T-helper 2 cell treated with Interferon-gamma antibody and Interleukin-4, amounts not matched to agents 100 ng/mL and 5 ng/mL, for 36 hours (primary cell): ENCODE measurements at places on chromosomes 1 and 21. TPM values are rescaled to one million over a fixed set of nuclear protein-coding genes. Genes with fewer than 3 reads are reported as not detected.

Gene TMPRSS3
- 3.9 and 5.3 TPM in 2 replicates for total RNA-seq

Gene HSPA6
- total RNA-seq, result 3.7 and 4.0 TPM in 2 replicates

Gene LCE7A
- total RNA-seq, result not detected in 2 replicates

Gene KISS1
- total RNA-seq, result not detected in 2 replicates

Gene CRNN
- total RNA-seq, result not detected in 2 replicates

Gene CELA3A
- total RNA-seq, result not detected in 2 replicates

Gene CYP2J2
- total RNA-seq, result 1.0 and 1.1 TPM in 2 replicates

Gene MROH9
- total RNA-seq, result not detected in 2 replicates

Gene ARHGAP29
- total RNA-seq, result not detected in 2 replicates

Gene ADORA3
- total RNA-seq, result 0.57 and 0.59 TPM in 2 replicates

Gene TEKT2
- total RNA-seq, result not detected in 2 replicates

Gene WNT3A
- not detected in 2 replicates for total RNA-seq

Gene VSIG8
- total RNA-seq, result not detected in 2 replicates

Gene KRTAP21-2
- not detected in 2 replicates for total RNA-seq

Gene NDUFS5
- 134 and 140 TPM in 2 replicates for total RNA-seq

Gene ATP1A4
- total RNA-seq, result not detected in 2 replicates

Gene F5
- 8.2 and 9.1 TPM in 2 replicates for total RNA-seq

Gene LCK
- 413 and 422 TPM in 2 replicates for total RNA-seq

Gene SMPDL3B
- 0.41 and 0.64 TPM in 2 replicates for total RNA-seq

Gene TRIM67
- total RNA-seq, result not detected in 2 replicates

Gene LYPD8
- total RNA-seq, result not detected in 2 replicates

Gene OR2C3
- 0.02 TPM in 1 of 2 replicates, not detected in the other for total RNA-seq

Gene FAM163A
- not detected in 2 replicates for total RNA-seq

Gene LRRC38
- total RNA-seq, result not detected in 2 replicates

Gene DENND1B
- total RNA-seq, result 55.4 and 55.9 TPM in 2 replicates

Gene KLHDC9
- total RNA-seq, result 0.20 TPM in 1 of 2 replicates, not detected in the other

Gene DIRAS3
- total RNA-seq, result not detected in 2 replicates

Gene LRRC39
- total RNA-seq, result 0.39 and 0.64 TPM in 2 replicates

Gene FCGR1A
- total RNA-seq, result not detected in 2 replicates

Gene RBM11
- total RNA-seq, result 0.11 TPM in 1 of 2 replicates, not detected in the other

Gene ATP5IF1
- total RNA-seq, result 146 TPM in 2 replicates

Gene JAM2
- total RNA-seq, result 0.16 and 0.18 TPM in 2 replicates

Gene CCDC24
- total RNA-seq, result 0.59 and 0.75 TPM in 2 replicates

Gene PCP4L1
- not detected in 2 replicates for total RNA-seq

Gene MIXL1
- total RNA-seq, result not detected in 2 replicates
